A549 treated with dexamethasone at 1 μM for 4 hours (cell line): ENCODE measurements at places on chromosomes 7 and 10. TPM values are rescaled to one million over a fixed set of nuclear protein-coding genes. Genes with fewer than 3 reads are reported as not detected.

The SLC26A3 gene
- total RNA-seq = 0.07 TPM in 1 of 5 replicates, not detected in the others

The PRTFDC1 gene
- 15.0 to 18.0 TPM (median 16.6 TPM) in 5 replicates for total RNA-seq

The SH2D4B gene
- 0.05 to 0.19 TPM (median 0.07 TPM) in 5 replicates for total RNA-seq

The CPA2 gene
- 0.09 to 0.21 TPM (median 0.15 TPM) in 3 of 5 replicates, not detected in the others for total RNA-seq

The YKT6 gene
- 108 to 120 TPM (median 114 TPM) in 5 replicates for total RNA-seq

The NPY gene
- total RNA-seq = not detected in 5 replicates

The SPDYE8 gene
- total RNA-seq = not detected in 5 replicates

The SFTPD gene
- 0.14 to 0.35 TPM (median 0.28 TPM) in 5 replicates for total RNA-seq

The TACC2 gene
- total RNA-seq = 69.7 to 92.6 TPM (median 85.6 TPM) in 5 replicates
